ENCODE measurements at places on chromosomes 11 and 22.
A peak's percentile ranks its signal among the peaks of the same experiment; 100 is the strongest.

DNA sequence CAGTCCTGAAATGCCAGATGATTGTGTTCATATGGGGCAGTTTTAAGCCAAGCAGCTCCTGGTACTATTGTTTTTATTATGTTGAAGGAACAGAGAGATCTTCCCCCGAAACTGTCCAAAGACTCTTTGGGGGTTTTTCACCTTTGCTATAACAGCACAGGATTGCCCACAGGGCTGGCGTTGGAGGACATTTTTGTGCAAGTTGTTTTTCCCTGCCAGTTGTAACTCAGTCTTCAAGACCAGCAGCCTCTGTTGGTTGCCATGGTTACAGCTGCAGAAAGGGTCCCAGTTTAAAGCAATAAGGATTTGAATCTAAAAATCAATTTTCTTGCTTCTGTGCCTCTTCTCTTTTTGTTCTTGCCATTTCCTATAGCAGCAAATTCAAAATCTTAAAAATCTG lies 45.4 kb upstream of the YWHAH start:
- DNase-seq, result no peak

DNA sequence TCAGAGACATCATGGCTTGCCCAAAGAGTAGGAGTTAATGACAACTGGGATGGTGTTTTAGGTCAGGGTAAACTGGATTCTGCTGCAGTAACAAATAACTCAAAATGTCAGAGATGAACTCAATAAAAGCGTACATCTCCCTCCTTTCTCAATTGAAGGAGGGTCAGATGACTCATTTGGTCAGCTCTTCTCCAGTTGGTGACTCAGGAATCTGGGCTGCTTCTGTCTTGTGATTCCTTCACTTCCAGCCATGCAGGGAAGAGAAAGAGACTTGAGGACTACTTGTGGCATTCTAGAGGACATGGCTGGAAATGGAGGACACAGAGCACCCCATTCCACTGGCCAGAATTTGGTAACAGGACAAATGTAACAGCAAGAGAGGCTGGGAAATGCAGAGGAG lies 3.2 kb upstream of the SYT13 start:
- no peak for DNase-seq

DNA sequence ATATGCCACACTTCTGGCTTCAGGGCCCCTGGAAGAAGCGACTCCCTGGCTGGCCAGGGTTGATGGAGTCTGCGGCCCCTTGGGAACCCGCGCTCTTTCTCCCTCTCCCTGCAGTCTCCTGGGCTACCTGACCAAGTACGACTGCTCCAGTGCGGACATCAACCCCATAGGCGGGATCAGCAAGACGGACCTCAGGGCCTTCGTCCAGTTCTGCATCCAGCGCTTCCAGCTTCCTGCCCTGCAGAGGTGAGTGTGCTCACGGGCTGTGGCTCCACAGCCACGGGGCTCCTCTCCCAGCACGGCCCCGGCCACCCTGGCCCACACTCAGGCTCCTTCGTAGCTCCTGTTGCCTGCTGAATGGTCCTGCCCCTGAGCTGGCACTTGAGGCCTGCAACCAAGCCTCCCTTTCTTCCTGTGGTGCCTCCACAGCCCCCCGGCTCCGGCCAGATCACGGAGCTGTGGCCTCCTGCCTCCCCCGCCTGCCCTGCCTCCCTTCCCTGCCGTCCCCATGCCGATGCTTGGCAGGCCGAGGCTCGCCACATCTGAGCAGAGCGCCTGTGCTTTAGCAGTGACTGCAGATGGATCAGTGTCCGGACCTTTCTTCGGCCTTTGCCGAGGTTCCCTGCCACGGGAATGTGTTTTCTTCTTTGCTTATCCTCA lies 36.2 kb upstream of the KRTAP5-7 start:
- peak; percentile 40 for DNase-seq

DNA sequence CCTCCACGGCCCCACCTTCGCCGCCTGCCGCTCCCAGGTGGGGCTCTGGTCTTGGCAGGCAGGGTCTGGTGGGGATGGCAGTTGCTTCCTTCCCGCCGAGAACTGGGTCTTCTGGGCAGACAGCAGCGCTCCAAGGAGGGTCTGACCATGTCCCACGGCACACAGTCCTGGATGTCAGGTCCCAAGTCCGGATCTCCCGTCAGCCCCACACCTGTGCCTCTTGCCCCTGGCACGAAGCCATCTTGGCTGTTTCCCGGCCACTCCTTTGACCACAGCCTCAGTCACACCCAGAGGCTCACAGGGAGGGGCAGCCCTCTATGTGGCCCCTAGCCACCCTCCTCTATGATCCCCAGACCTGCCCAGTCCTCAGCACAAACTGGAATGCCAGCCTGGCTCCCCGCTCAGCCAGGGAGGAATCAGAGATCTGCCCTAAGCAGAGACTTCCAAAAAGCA lies 14.3 kb downstream of the MUC5B start:
- DNase-seq, result no peak

DNA sequence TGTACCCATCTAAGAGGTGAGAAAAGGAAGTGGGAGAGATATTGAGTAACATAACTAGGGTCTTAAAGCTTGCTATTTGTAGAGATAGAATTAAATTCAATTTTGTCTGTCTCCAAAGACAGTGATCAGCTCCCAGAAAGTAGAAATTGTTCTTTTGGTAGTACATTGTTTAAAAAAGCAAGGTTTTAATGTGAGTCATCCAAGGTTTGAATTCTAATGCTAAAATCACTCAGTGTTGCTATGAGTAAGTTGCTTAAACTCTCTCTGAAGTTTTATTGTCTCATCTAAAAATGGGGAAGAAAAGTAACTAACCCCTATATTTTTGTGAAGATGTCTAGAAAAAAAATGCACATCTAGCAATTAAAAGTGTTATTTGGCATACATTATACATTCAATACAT lies 1004.5 kb upstream of the CCDC90B start:
- no peak for DNase-seq

GRCh38 chr22:45742866-45743450 lies 71.3 kb downstream of the ATXN10 start:
- DNase-seq, result no peak

- no peak for DNase-seq
Measured at GRCh38 chr11:132607575-132607974, 924.7 kb downstream of the OPCML start.

DNA sequence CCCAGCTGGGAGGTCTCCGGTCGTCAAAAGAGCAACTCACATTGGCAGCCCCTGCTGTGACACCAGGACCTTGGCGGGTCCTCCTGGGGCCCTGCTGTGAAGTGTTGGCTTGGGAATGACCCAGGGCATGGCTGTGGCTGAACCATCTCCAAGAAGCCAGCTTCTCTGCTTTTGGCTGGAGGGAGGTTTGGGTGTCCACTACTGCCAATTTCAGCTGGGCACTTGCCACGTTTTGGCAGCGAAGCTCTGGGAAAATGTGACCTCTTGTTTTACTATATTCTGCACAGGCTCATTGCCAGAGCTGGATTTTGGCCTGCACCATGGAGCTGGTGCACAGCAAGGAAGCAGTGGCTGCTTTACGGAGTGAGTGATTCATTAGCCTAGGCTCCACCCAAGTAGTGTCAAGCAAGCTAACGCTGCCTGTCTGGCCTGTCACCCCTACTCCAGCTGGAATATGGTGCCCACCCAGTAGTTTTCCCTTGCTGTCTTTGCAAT lies 24.3 kb upstream of the SMCO4 start:
- DNase-seq, result no peak

DNA sequence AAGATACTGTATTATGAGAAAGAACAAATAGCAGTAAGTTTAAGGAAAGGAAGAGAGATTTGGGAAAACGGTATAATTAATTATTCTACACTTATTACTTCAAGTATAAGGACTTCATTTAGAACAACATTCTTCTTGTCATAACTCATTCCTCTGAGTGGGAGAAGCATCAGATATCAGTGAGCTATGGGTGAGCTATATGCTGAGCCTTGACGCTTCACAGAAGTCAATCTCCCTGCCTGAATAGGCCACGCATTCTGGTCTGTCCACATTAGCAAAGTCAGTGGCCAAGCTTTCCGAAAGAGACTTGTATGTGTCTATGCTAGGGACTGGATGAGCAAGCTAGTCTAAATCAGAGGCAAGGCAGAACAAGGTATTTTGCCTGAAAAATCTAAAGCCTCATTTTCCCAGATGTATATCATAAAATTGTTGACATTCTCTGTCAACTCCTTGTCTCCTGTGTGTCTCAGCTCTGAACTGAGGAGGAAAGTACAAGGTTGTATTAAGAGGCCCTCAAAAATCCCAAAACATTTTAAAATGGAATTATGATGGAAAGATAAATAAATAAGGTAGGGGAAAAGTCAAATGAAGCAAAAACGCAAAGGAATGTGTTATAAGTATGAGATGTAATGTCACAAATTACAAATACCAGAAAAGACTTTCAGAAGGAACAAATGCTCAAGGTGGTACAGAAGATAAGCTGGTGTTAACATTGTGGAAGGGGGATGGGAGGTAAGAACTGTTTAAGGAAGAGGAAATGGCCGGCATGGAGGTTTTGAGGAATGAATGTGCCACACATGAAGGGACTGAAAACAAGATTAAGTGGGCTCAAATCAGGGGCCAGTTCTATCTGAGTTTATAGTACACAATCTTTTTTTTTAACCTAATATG lies 1.4 kb downstream of the OR52N2 start:
- no peak for DNase-seq

GRCh38 chr11:114148013-114148382 lies 88.5 kb downstream of the ZBTB16 start:
- no peak for DNase-seq

- DNase-seq, result no peak
Measured at GRCh38 chr11:65575568-65576231, at the start of gene EHBP1L1. Gene EHBP1L1, plus strand, starts transcription at chr11:65576053. Its CDS starts 250 bp downstream, at chr11:65576303.

- peak; percentile 78 for DNase-seq
Measured at GRCh38 chr11:4539603-4540219, 5.3 kb upstream of the OR52M1 start.

- DNase-seq, result peak; percentile 31
Measured at GRCh38 chr11:126485986-126486635, 130.6 kb downstream of the ST3GAL4 start.
